ENCODE measurements at places on chromosomes 5 and 9.

DNA sequence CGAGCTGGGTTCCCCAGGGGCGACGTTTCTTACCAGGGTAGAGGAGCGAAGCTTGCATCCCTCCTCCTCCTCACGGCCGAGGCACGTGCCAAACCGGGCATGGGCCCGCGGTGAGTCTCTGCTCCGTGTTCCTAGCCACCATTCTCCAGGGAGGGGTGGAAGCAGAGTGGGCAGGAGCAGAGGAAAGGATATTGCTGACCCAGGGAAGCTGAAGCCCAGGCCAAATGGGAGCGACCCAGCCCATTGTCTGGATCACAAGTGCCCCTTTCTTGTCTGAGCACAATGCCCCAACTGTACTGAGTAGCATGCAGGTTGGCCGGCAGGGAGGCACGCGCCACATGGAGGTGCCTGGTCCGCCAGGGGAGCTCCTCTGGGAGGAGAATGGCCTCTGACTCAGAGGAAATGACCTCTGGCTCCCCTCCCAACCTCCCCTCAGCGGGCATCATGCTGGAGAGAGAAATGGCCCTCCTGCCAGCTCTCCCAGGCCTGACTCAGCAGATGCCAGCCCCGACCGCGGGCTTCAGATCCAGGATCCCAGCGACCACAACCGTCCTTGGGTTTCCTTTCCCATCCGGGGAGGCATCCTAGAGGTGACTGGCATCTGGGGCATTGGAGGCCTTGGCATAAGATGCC lies 1.1 kb downstream of the PRR7 start:
- peak; percentile 79 for DNase-seq

DNA sequence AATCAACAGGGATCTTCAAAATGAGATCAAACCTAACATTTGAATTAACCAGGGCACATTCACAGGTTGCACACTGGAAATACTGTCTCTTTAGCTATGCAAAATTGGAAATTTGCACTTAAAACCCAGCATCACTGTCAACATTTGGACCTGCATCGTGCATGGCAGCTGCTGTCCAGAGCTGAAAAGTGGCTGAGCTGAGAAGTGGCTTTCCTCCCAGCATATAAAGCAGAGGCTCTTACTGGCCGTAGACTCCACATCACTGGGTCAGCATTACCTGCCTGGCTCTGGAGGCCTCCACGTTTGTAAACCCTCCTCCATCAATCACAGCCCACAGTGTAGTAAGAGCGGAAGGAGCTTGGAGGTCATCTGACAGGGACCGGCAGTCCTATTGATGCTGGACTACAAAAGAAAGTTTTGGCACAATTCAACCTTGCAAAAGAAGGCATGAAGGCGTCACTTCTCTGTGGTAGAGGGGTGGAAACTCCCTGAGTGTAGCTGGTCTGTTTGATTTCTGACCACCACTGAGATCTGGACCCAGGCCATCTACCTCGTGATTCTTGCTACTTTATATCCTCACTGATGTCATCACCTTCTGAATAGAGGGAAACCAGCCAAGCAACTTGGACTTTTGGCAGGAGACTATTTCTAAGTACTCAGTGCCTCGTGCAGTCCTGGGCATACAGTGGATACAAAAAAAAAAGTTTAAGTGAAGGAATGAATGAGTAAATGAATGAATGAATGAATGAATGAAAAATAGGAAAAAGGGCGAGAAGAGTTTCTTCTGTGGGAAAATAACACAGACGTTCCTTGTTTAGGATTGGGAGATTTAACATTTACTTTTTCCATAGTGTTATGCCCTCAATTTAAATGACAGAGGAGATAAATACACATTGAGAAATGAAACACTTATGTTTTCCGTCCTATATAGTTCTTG lies 14.8 kb downstream of the RASEF start:
- DNase-seq: no peak

- no peak for DNase-seq
Measured at GRCh38 chr9:99954819-99955218, 48.4 kb downstream of the STX17 start.

- no peak for DNase-seq
Measured at GRCh38 chr5:39439582-39440162, 14.9 kb upstream of the DAB2 start.

DNA sequence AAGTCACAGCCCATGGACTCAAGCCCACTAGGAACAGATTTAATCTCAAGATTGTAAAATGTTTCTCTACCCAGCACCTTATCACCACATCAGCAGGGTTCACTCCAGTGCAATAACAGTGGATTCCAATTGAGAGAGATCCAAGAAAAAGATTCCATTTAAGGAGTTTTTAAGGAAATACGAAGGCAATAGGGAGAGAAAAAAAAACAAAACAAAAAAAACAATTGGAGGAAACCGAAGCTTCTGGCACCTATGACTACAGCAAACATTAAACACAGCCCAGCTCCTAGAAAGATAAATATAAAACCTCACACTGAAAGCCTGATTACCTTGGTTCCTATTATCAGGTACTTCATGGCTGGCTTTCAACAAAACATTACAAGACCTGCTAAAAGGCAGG lies 192.7 kb downstream of the DAB2IP start:
- DNase-seq: no peak

GRCh38 chr9:34185778-34186551 lies 7.1 kb downstream of the UBAP1 start:
- peak; percentile 13 for DNase-seq

Data from activated CD8-positive, alpha-beta memory T cell treated with anti-CD3 and anti-CD28 coated beads, Interleukin-2, amount 50 U/mL, for 48 hours (primary cell).